GM12891 (cell line): ENCODE measurements at places on chromosomes 6 and 20.
A peak's percentile ranks its signal among the peaks of the same experiment; 100 is the strongest.

GRCh38 chr6:163883984-163884383, 469.5 kb downstream of the QKI start:
- DNase-seq: no peak

- no peak for DNase-seq
Measured at GRCh38 chr6:149939909-149940671, 1.7 kb upstream of the ULBP2 start.

- DNase-seq: no peak
Measured at GRCh38 chr20:45510242-45510862, 5.1 kb downstream of the SPINT3 start.

- no peak for DNase-seq
Measured at GRCh38 chr6:34644716-34645115, 51.9 kb downstream of the ILRUN start.

DNA sequence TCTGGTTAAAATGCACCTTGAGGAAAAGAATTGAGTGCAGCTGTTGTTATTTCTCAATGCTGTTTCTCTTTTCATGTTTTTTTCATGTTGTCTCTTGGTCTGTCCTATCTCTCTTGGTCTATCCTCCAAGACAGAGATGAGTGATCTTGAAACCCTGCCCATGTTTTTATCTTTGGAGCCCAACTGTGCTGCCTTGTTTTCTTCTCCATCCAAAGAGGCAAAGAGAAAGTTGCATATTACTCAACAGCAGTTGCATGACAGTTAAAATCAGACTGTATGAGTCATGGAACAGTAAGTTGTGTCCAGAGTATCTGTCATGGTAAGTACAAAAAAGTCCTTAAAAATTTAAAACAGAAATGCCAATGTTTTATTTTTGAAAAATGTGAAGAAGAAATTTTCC, 26.2 kb downstream of the BCAS1 start:
- no peak for DNase-seq

- DNase-seq: no peak
Measured at GRCh38 chr6:34324738-34325444, 67.6 kb downstream of the NUDT3 start.

- no peak for DNase-seq
Measured at GRCh38 chr6:139152892-139153271, 18.0 kb downstream of the HECA start.

- DNase-seq: no peak
Measured at GRCh38 chr6:141165002-141165665, 967.6 kb upstream of the GJE1 start.

DNA sequence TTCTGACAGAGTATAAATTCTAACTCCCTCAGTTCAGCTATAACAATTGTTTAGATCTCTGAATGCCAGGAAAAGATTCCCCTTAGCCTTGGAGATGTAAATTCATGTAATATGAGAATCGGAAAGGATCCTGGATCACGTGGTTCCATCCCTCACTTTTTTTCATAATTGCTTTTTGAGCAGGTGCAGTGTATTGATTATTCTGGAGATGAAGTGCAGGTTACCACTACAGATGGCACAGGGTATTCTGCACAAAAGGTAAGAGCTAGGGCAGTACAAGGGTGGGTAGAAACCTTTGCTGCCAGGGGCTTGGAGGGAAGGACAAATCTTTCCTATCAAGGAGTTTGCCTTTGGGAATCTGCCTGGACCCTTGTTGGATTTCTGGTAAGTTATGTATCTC, 52.7 kb downstream of the KDM1B start:
- DNase-seq: no peak

DNA sequence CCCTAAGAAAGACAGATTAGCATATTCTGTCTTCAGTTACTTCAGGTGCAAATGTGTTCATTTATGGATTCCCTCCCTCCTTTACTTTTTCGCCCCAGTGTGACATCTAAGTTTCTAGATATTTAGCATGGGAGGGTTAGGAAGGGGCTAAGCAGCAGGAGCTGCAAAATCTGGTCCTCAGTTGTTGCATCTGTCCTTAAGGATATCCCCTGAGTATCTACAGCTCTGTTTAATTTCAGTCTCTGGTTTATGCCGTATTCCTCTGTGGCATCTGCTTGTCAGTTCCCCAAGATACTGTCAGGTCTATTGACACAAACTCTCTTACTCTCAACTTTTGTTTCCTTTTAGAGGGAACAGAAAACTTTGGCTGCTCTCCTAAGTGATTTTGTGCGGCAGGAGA, 754.6 kb upstream of the MAP3K7 start:
- DNase-seq: no peak

DNA sequence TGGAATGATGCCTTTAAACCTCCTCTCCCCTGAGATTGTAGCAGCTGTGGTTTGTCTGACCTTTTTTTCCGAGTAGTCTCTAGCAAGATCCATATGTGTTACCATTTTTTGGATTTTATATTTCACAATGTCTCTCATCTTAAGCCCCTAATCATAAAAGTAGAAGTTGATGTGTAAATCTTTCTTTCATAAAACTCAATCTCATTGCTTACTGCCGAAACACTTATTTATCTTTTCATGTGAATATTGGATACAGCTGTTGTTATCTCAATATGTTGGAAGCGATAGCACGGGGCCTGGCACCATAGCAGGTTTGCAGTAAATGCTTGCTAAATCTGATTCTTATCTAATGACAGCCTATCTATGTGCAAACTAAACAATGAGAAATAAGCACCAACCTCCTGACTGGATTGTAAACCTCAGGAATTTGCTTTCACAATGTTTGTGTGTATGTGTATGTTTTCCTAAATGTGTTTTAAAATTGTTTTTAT, 14.2 kb downstream of the SMPDL3A start:
- no peak for DNase-seq

- DNase-seq: no peak
Measured at GRCh38 chr20:11195169-11195568, 521.4 kb upstream of the JAG1 start.

DNA sequence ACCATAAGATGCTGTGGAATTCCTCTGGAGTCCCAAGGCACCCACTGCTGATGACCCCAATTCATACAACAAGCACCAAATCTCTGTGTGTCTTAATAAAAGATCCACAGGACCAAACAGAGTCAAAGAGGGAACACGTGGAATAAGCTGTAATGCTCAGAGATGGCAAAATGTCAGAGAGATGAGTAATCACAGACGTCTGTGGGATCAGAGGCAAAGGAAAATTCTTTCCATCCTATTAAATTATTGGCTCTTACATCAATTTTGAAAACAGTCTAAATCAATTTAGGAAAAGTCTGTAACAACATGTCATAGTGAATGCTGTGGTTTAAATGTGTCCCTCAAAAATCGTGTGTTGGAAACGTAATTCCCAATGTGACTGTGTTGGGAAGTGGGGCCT, 17.5 kb upstream of the SAMD3 start:
- DNase-seq: no peak

DNA sequence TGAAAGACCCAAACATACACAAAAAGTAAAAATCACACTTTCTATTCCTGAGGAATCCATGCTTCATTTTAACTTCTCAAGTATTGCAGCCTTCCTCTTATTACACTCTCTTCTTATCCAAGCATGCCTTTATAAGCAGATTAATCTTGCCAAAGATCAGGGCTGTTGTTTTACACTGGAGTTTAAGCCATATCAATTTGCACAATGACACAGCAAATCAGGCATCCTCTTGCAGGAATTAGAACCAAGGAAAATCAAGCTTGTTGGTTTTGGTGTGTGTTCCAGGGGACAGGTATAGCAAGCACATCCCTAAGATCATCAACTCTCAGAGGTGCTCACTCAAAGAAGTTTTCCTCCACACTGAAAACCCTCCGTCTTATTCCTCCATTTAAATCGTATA, 69.5 kb downstream of the CYP39A1 start:
- DNase-seq: no peak

DNA sequence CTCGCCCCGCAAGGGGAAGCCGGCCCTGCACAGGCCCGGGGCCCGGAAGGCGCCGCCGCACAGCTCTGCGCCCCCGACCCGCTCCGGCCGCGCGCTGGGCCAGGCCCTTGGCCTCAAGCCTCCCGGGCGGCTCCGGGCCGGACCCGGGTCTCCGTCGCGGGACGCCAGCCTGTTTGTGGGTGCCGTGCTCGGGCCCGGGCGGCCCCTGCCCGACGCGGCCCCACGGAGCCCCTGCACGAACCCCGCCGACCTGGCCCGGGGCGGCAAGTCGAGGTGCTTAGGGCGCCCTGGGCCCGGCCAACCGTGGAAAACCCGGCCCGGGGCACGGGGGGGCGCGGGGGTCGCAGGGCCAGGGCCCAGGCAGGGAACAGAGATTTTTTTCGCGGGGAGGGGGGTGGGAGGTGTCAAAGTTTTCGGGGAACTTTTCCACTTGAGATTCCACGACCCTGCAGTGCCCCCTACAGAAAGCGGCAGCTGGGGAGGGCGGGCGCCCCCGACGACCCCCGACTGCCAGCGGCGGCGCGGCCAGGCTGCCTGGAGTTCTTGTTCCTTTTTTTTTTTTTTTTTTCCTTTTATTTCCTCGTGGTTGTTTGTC, 805 bp upstream of the STX16 start:
- peak; percentile 63 for DNase-seq

DNA sequence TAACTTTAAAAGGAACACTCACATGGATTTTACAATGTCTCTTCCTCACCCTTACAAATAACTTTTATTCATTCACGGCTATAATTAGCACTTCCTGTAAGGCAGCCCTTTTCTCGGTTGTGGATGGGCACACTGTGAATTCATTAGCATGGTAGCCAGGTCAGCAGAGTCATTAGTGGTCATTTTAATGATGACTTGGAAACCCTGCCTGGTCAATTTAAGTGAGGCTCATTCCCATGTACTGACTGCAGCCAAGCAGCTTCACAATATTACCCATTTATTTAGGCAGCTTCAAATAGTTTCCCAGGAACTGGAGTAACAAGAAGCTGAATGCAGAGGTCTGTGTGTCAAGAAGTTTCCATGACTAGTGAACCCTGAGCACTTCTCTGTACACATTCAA, 248.8 kb downstream of the KHDC1L start:
- DNase-seq: no peak

DNA sequence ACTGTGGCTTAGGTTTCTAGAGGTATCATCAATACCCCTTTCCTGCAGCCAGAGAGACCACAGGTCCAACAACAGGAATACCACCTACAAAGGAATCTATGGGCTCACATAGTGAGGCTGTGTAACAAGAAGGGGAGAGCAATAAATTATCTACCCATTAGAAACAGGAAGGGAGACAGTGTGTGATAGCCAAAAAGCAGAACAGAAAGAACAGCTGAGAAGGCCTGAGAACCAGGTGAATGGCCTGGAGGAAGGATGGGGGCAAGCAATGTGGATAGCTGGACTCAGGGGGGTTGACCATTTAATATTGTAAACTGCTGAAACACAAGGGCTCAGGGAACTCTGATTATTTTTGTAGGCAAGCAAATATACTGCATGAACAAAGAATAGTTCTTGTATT, 628.2 kb downstream of the COL12A1 start:
- DNase-seq: no peak
